Esophagus squamous epithelium (tissue), 5 donors: ENCODE measurements at places on chromosomes 5 and 9.

DNA sequence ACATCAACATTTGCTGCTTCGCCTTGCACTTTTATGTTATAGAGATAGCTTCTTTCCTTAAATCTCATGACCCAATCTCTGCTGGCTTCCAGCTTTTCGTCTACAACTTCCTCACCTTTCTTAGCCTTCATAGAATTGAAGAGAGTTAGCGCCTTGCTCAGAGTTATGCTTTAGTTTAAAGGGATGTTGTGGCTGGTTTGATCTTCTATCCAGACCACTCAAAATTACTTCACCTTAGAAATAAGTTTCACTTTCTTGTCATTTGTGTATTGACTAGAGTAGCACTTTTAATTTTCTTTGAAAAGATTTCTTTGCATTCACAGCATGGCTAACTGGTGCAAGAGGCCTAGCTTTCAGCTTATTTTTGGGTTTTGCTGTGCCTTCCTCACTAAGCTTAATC, 414.2 kb downstream of the ZNF608 start:
- H3K27ac ChIP-seq = no peak overlapping the region
- no peaks in the 10 kb centered on the region for H3K4me1 ChIP-seq
- no peak overlapping the region for H3K4me3 ChIP-seq
- no peaks in the 10 kb centered on the region for H3K36me3 ChIP-seq
- no peaks in the 10 kb centered on the region for H3K27me3 ChIP-seq
- DNase-seq = no peak

GRCh38 chr5:151068433-151069197, 12.2 kb downstream of the TNIP1 start:
- DNase-seq = no peak
- H3K36me3 ChIP-seq = peaks cover 54% of the 10 kb centered on the region
- no peaks in the 10 kb centered on the region for H3K27me3 ChIP-seq
- H3K27ac ChIP-seq = peak overlapping the region; percentile 59

- no peaks in the 10 kb centered on the region for H3K27me3 ChIP-seq
- H3K36me3 ChIP-seq = no peaks in the 10 kb centered on the region
- no peak overlapping the region for H3K4me3 ChIP-seq
- no peak overlapping the region for H3K27ac ChIP-seq
Measured at GRCh38 chr9:94697972-94698581, 28.4 kb upstream of the AOPEP start.

GRCh38 chr9:116693233-116693731, 6.2 kb downstream of the TRIM32 start:
- H3K4me1 ChIP-seq = peaks cover 53% of the 10 kb centered on the region
- no peaks in the 10 kb centered on the region for H3K27me3 ChIP-seq
- no peak overlapping the region for H3K27ac ChIP-seq
- DNase-seq = no peak

DNA sequence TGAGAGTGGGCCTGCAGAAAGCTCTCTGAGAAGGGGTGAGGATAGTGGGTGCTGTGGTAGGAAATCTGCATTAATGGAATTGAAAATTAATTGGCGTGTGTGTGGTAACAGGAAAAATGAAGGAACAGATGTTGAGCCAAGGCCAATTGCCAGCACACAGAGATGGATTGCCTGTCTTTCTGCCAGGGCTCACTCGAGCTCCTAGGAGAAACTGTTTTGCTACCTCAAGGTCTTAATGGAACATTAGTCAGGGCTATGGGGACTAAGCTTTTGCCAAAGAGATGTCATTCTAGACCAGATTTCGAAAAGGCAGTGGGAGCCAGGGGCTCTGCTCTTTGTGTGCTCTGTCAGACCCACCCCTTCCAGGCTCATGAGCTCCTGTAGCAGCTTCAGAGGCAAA, 124.0 kb upstream of the EFNA5 start:
- no peaks in the 10 kb centered on the region for H3K27me3 ChIP-seq
- no peak for DNase-seq
- no peak overlapping the region for H3K4me3 ChIP-seq
- H3K36me3 ChIP-seq = no peaks in the 10 kb centered on the region
- no peaks in the 10 kb centered on the region for H3K4me1 ChIP-seq

GRCh38 chr5:84227236-84227635, 157.4 kb downstream of the EDIL3 start:
- H3K27me3 ChIP-seq = no peaks in the 10 kb centered on the region
- no peak overlapping the region for H3K4me3 ChIP-seq
- no peak for DNase-seq

- no peak overlapping the region for H3K4me3 ChIP-seq
- H3K36me3 ChIP-seq = no peaks in the 10 kb centered on the region
- no peaks in the 10 kb centered on the region for H3K27me3 ChIP-seq
- DNase-seq = no peak
Measured at GRCh38 chr9:37452611-37453010, 12.6 kb downstream of the ZBTB5 start.

DNA sequence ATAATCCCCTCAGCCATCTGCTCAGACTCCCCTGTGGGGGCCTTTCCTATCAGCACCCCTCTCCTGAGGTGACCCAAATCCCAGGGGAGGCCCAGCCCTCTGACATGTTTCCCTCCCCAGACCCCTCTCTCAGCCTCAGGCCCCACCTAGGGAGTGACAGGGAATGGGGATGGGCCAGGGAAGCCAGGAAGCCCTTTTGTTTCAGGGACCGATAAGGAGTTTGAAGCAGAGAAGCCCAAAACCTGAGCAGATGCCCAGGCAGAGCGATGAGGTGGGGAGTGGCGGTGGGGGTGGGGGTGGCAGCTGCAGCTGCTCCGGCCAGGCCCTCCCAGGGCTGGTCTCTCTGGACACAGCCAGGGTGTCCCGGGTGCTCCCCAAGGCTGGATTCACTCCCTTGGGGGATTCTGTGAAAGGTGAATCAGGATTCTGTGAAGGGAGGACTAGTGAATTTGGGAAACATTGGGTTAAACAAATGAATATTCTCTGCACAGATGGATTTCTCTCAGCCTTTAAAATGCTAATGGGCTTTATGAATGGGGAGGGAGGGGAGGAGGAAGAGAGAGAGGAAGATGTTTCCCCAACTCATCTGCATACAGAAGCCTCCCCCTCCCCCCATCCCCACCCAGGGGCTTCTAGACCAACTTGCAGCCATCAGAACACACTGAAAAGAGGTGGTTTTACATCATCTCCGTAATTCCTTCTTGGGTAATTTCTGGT, 17.4 kb downstream of the AKNA start:
- H3K36me3 ChIP-seq = peaks cover 71% of the 10 kb centered on the region
- peaks cover 5% of the 10 kb centered on the region for H3K4me1 ChIP-seq
- peak overlapping the region; percentile 83 for H3K27ac ChIP-seq
- no peaks in the 10 kb centered on the region for H3K27me3 ChIP-seq
- H3K4me3 ChIP-seq = no peak overlapping the region

- H3K4me1 ChIP-seq = no peaks in the 10 kb centered on the region
- no peak overlapping the region for H3K4me3 ChIP-seq
- no peak for DNase-seq
- H3K27ac ChIP-seq = no peak overlapping the region
- H3K36me3 ChIP-seq = no peaks in the 10 kb centered on the region
Measured at GRCh38 chr5:137040641-137041340, 458.3 kb downstream of the SPOCK1 start.

DNA sequence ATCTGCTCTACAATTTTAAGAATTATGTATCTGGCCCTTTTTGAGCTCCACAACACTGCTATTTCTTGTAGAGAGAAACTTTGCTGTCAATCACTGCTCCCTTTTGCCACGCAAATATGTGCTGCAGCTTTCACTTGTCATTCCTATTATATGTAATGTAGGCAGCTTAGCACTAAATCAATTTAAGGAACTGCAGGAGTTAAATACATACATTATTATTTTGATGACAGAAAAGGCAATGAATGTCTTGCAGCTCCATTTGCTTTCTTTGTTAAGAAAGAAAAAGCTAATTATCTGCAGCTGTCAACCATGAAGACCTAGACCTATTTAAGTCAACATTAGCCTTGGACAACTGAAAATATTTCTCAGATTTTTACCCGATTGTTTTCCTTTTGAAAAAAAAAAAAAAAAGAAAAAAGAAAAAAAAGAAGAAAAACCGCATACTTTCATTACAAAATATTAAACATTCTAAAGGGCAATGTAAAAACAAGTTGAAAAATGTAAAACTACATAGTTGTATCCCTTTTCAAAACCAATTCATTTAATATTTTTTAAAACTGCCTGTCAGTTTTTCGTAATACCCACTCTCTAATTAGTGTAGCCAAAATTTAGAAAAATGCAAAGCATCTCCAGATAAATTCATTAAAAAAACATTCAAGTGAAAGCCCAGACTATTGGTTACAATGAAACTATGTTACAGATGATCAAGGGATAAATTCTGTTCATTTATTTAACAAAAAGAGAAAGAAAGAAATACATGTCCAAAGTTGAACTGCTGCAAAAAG, 57.2 kb downstream of the RFX3 start:
- no peak overlapping the region for H3K27ac ChIP-seq
- no peak overlapping the region for H3K4me3 ChIP-seq
- no peaks in the 10 kb centered on the region for H3K4me1 ChIP-seq
- H3K27me3 ChIP-seq = no peaks in the 10 kb centered on the region
- no peak for DNase-seq
- H3K36me3 ChIP-seq = no peaks in the 10 kb centered on the region

DNA sequence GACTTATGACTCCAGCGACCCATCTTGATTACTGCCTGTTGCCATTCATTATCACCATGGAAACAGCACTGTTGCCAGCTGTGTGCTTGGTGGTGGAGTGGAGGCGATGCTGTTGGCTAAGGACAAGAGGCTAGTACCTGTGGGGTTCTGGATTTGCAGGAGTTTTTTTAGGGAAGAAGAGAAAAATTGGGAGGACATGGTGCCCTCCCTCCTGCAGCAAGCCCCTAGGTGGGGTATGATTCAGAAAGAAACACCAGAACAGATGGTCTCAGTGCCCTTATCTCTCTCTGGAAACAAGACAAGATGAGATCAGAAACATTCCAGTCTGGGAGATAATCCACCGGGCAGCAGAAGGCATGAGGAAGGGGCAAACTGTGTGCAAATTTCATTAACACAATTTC, 87.8 kb upstream of the TLR4 start:
- no peaks in the 10 kb centered on the region for H3K4me1 ChIP-seq
- DNase-seq = no peak
- H3K4me3 ChIP-seq = no peak overlapping the region
- no peaks in the 10 kb centered on the region for H3K27me3 ChIP-seq
- no peak overlapping the region for H3K27ac ChIP-seq
- no peaks in the 10 kb centered on the region for H3K36me3 ChIP-seq

- H3K27ac ChIP-seq = peak overlapping the region; percentile 88
- no peaks in the 10 kb centered on the region for H3K27me3 ChIP-seq
- peaks cover 17% of the 10 kb centered on the region for H3K4me1 ChIP-seq
Measured at GRCh38 chr5:95823738-95824609, 1.4 kb upstream of the GLRX start.

DNA sequence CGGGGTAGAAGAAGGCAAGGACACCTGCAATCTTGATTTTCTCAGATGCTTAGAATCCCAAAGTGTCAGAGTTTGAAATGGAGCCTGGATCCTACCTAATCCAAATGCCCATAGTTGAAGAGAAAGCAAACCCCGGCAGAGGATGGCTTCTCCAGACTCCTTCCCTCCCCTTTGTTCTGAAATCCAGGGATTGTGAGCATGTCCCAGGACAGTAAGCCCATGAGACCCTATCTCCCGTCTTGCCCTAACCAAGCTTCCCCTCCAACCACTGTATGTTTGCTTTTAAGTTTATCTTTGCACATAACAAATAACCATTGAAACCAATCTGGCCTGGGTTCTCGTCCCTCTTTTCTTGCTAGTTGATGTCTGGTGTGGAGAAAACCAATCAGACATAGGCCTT, 78.3 kb upstream of the NIPAL4 start:
- no peak overlapping the region for H3K4me3 ChIP-seq
- no peaks in the 10 kb centered on the region for H3K4me1 ChIP-seq
- no peak for DNase-seq
- no peaks in the 10 kb centered on the region for H3K36me3 ChIP-seq
- peak overlapping the region; percentile 7 for H3K27ac ChIP-seq
